ENCODE measurements at places on chromosomes 12 and 14.
A peak's percentile ranks its signal among the peaks of the same experiment; 100 is the strongest.

- no peak for DNase-seq
Measured at GRCh38 chr12:75651342-75651695, 139.9 kb upstream of the KRR1 start.

- DNase-seq: no peak
Measured at GRCh38 chr12:128133321-128134073, 133.5 kb upstream of the TMEM132C start.

DNA sequence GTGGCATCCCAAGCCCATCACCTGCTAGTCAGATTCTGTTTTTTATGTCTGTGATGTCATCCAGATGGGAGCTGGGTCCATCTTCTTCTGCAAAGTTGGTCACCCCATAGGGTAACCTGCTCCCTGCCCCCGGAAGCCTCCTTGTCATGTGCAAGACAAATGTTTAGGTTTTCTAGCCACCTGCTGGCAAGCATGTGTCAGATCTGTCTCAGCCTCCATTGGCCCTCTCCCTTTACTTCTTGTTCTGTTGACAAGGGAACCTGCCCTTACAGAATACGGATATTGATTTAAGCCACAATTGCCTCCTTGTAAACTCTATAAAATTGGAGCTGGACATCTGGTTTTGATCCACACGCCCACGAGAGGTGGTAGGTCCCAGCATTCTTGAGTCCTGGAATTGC, 7.5 kb downstream of the NTF3 start:
- no peak for DNase-seq

GRCh38 chr14:79281244-79282152, 929.8 kb downstream of the DIO2 start:
- DNase-seq: no peak

- DNase-seq: peak; percentile 17
Measured at GRCh38 chr12:111024205-111024801, 103.9 kb upstream of the MYL2 start.

- no peak for DNase-seq
Measured at GRCh38 chr12:21683115-21683514, 25.5 kb upstream of the LDHB start.

DNA sequence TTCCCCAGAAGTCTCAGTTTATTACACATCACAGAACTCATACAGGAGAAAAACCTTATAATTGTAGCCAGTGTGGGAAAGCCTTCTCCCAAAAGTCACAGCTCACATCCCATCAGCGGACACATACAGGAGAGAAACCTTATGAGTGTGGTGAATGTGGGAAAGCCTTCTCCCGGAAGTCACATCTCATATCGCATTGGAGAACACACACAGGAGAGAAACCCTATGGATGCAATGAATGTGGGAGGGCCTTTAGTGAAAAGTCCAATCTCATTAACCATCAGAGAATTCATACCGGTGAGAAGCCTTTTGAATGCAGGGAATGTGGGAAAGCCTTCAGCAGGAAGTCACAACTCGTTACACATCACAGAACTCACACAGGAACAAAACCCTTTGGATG, 20.1 kb downstream of the ZNF84 start:
- no peak for DNase-seq

DNA sequence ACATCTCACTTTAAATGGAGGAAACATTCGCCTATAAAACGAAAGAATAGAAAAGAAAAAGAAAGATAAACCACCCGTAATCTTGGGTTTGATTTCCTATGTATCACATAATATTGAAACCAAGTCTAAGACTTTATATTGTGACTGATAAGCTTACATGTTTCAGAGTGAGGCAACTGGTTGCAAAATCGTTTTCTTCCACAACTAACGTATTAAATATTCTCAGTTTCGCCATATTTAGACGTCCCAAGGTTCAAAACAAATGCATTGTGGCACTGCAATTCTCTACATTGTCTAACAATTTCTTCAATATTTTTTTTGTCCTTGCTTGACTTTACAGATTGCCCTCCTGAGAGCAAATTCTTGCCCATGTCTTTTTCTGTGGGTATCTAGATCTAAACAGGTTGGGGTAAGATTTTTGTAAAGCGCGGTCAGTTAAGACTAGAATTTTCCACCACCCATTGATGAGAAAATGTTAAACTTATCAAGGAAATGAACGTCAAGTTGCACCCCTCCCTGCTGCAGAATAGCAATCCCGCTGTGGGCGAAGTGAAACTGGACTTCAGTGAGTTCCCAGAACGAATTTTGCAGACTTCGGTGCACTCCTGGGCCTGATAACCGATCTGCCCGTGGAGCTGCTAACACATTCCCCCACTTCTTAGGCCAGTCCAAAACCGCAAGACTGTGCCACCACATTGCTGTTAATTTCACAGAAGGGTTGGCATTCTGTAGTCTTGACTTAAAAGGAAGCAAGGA, 2.7 kb downstream of the TBX3 start:
- no peak for DNase-seq

- no peak for DNase-seq
Measured at GRCh38 chr12:31603546-31604009, 12.6 kb upstream of the DENND5B start.

DNA sequence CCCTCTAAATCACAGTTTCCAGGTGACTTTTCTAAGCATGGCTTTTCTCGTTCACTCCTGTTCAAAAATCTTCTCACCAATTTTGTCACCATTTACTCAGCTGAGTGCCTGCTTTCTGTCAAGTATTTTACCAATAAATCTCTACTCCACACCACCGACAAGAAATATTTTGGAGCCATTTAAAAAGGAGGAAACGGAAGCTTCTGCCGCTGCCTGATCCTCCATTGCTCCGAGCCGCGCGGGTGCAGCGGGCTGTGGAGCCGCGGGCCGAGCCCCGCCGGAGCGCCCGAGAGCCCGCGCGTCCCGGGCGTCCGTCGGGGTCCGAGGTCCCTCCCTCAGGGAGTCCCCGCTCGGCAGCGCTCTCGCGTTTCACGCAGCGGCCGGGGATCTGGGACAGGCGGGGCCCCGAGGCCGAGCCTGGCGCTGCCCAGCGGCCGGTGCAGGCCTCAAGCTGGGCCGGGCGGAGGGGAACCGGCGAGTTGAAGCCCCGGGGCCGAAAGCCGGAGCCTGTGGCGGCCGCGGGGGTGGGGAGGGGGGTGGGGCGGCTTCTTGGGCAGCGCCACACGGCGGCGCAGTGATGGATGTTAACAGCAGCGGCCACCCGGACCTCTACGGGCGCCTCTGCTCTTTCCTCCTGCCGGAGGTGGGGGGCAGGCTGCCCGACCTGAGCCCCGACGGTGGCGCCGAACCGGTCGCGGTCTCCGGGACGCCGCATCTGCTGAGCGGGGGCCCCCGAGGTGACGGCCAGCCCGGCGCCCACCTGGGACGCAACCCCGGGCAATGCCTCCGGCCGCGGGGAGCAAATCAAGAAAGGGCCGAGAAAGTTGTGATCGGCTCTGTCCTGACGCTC, 1.1 kb upstream of the HEBP1 start:
- DNase-seq: peak; percentile 31

- no peak for DNase-seq
Measured at GRCh38 chr12:32052212-32052713, 54.4 kb upstream of the BICD1 start.

- no peak for DNase-seq
Measured at GRCh38 chr14:85241022-85241855, 288.7 kb upstream of the FLRT2 start.

All from AML-193 (cell line).